ENCODE measurements at places on chromosomes 5 and 9.

- DNase-seq, result no peak
Observed at GRCh38 chr5:84255315-84255714, 129.4 kb downstream of the EDIL3 start.

DNA sequence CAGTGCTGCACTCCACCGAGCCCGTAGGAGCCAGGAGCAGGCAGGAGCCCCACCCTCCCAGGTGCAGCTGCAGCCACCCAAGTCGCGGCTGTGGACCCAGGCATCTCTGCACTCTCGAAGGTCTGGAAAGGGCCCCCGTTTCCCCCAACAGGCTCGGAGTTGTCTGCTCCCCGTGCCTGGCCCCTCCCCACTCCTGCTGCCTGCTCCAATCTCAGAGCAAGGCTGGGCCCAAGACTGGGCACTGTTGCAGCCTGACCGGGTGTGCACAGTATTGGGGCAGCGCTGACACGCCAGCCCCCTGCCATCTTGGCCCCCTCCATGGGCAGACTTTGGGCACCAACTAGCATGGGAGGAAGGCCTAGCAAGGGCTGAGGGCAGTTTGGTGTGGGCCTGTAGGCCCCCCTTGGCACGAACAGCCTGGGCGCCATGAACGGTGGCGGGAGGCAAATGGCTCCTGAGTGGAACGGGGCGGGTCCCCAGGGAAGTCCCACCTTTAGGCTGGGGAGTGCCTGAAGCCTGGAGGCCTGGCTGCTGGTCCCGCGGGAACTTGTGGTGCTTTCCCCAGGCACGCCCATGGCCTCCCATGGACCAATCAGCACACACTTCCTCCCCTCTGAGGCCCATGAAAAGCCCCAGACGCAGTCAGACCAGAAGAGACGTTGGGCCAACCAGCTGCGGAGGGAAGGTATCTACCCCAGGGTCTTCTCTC is 60.4 kb downstream of the PSAT1 start:
- DNase-seq, result no peak

DNA sequence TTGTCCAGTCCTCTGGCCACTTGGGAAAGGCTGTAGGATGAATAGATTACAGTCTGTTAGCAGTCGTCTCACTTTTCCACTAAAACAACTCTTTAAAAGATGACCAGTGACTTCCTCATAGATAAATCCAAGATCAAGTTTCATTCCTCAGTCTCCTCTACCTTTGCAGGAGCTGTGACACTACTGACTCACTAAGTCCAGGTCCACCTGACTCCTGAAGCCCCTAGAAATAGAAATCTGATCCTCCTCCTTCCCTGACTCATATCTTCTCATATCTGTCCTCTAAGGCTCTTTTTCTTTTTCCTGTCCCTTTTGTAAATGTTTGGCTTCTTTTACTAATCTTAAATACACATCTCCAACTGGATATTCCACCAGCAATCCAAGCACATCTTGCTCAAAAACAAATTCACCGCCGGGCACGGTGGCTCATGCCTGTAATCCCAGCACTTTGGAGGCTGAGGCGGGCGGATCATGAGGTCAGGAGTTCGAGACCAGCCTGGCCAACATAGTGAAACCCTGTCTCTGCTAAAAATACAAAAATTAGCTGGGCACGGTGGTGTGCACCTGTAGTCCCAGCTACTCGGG is 2.6 kb downstream of the CCDC125 start:
- DNase-seq, result no peak

- no peak for DNase-seq
Observed at GRCh38 chr9:79695531-79696175, 123.9 kb downstream of the TLE4 start.

DNA sequence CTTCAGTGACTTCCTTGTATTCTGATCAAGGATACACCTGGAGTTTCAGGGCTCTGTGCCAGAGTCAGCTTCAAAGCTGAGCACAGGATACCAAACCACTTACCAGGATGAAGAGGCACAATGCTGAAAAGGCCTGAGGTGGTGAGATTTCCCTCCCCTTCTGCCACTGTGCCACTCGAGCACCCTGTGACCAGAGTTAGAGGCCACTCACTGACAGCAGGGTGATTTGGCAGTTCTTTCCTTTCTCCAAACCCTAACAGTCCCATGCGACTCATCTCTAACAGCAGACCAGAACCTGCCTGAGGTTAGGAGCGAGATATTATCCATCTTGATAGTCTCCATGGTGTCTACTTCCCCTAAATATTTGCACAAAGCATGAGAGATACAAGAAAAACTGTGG is 1.8 kb downstream of the PLGRKT start:
- DNase-seq, result no peak

GRCh38 chr9:18730241-18730640 is 256.3 kb downstream of the ADAMTSL1 start:
- no peak for DNase-seq

GRCh38 chr5:77972469-77973252 is 196.5 kb upstream of the TBCA start:
- no peak for DNase-seq

DNA sequence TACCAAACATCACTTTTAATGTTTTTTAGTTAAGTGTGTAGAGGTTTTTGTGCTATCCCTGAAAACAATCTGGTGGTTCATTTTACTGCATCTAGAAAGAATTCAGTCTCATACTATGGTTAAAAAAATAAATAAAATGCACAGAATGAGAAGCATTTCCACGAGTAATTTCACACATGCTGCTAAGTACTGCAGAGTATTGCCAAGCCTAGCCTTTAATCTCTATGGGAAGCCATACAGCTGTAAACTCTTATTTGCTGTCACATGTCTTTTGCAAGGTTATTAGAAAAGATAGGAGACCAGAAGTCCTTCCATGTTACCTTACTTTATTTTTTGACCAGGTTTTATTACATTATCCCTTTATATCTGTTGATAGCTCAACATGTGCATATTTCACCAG is 37.6 kb upstream of the MAN2A1 start:
- no peak for DNase-seq

GRCh38 chr9:79572032-79572607 is 355 bp downstream of the TLE4 start:
- no peak for DNase-seq

DNA sequence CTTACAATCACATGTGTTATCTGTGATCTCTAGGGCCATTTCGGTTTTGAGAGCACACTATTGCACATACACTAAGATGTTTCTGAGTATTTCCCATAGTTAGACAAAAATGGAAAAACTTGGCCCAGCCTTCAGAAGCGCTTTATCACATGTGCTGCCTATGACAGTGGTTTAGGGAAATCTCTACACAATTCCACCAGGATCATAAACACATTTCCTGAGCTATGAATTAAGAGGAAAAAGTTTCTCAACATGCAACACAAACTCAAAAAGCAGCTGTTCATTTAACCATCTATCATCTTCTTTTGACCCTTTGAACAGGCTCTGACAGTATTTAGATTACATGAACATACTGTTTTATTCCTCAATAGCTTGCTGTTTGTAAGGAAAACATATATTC is 15.1 kb downstream of the FGF1 start:
- no peak for DNase-seq

- no peak for DNase-seq
Observed at GRCh38 chr9:86983249-86983619, 35.9 kb upstream of the GAS1 start.

Measured in stimulated activated CD4-positive, alpha-beta T cell treated with anti-CD3 and anti-CD28 coated beads, Interleukin-1b, Interleukin-23, amount 100 ng/mL, for 24 hours (primary cell).